GM13976 (cell line): ENCODE measurements at places on chromosomes 3 and 15.

GRCh38 chr3:160134454-160134853, 90.8 kb upstream of the C3orf80 start:
- no peak for DNase-seq

DNA sequence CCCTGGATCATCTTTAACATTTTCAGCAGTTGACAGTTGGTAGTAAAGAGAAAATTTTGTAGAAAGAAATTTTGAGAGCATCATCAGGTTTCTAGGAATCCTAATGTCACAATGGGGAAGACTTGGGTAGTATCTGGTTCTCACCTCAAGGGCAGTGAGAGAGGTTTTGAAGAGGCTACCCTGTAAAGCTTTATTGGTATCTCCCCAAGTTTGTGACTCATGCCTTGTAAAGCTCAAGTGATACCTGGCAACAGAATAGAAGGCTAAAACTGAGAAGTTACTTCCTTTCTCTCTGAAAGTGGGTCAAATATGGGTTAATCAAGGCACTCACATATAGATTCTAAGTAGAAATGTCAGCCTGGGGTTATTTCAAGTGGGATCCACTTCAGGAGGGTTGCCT, 196.4 kb downstream of the SUCNR1 start:
- DNase-seq, result no peak

DNA sequence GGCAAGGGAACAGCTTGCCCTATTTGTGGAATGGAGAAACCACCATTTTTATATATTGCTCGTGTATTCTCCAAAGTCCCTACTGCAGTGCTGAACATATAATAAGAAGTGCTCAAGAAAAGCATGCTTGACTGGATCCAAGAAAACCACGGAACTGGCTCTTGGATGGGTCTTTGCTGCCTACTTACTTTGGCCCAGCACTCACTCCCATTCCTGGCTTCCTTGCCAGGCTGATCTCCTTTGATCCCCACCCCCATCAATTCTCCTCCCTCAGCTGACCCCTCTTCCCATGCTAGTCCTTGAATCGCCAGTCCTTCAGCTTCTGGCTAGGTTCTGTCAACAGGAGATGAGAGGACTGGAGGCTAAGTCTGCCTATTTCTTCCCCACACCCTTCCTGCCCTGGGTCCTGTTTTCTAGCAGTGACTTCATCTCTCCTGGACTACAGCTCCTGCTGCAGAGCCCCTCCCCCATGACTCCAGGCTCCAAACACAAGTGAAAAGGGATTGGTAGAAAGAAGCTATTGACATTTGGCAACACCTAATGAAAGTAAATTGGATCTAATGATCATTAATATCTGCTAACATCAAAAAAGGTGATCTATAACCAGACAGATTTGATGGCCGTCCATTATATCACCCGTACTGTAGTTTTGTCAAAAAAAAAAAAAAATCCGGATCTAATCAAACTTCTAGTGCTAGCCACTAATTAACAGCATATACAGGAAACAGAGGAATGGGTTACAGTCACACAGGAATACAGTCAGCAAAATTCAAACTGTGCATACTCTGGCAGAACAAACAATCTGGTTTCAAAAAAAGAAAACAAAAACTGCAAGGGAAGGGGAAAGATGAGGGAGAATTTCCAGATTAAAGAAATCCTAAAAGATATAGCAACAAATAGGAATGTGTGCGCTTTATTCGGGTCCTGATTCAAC, 7.8 kb downstream of the FAM240A start:
- no peak for DNase-seq

DNA sequence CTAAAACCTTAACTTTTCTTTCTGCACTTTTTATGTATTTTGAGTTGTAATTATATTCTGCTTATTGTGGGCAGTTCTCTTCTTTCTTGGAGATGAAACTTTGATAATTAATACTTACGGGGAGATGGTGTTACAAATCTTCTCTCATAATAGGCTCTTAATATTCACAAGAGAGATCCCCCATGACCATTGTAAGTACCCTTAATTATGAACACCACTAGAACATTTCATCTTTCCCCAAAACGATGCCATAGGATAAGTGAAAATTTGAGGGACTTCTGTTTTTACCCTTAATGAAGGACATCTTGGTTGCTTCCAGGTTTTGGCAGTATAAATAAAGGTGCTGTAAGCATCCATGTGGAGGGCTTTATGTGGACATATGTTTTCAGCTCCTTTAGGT, 60.7 kb downstream of the PIAS1 start:
- DNase-seq, result no peak

- no peak for DNase-seq
Measured at GRCh38 chr3:169237201-169237600, 426.3 kb downstream of the MECOM start.
